ENCODE measurements at places on chromosomes 7 and 10. TPM values are rescaled to one million over a fixed set of nuclear protein-coding genes. Genes with fewer than 3 reads are reported as not detected.
A peak's percentile ranks its signal among the peaks of the same experiment; 100 is the strongest.

- DNase-seq: no peak
Observed at GRCh38 chr7:18975276-18975675, 142.2 kb downstream of the TWIST1 start.

- DNase-seq: peak; percentile 17
Observed at GRCh38 chr7:6705959-6706665, 635 bp downstream of the ZNF12 start.

GRCh38 chr7:11910253-11910652, 78.3 kb upstream of the THSD7A start:
- no peak for DNase-seq

DNA sequence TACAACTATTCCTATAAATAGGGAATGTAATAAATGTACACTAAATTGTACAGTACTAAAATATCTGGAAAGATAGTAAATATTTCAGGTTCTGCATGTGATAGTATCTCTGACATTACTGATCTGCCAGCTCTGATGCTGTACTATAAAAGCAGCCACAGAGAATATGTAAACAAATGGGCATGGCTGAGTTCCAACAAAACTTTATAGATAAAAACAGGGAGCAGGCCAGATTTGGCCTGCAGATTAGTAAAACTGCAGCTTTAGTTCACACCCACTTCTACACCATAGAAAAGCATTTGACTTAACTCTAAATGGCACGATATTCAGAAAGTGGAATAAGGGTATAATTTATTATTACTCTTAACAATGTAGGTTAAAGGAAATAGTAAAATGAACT, 18.8 kb upstream of the TLL2 start:
- DNase-seq: no peak

GRCh38 chr10:28381903-28382347, 79.1 kb upstream of the MPP7 start:
- peak; percentile 79 for DNase-seq

DNA sequence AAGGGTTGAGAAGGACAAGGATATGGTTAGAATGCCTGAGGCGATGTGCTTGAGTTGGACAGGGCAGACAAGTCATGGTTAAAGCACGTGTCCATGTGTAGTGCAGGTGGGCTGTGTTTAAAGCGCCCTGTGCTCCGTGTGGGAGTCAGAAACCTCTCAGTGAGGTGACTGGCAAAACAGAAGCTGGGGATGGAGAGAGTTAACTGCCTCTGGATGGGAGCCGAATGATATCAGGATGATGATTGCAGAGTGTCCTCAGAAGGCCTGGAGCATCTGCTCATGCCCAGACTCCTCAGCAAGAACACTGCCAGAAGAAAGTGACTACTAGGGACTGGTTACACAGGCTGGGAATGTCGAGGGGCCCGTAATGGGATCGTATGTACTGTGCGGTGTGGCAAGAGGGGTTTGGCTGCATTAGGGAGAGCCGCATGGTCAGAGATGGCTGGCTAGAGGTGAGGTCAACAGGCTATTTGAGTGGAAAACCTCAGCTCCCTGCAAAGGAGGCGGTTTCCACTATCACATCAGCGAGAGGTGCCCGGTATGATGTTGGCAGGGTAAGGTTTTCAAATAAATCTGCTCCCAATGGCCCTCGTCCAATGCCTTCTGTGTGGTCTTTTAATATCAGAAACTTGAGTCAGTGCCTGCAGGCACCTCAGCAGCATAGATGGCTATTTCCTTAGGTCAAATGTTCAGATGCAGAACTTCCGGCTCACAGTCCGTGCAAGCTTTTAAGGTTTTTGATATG, 26.1 kb upstream of the MRC1 start:
- DNase-seq: no peak

DNA sequence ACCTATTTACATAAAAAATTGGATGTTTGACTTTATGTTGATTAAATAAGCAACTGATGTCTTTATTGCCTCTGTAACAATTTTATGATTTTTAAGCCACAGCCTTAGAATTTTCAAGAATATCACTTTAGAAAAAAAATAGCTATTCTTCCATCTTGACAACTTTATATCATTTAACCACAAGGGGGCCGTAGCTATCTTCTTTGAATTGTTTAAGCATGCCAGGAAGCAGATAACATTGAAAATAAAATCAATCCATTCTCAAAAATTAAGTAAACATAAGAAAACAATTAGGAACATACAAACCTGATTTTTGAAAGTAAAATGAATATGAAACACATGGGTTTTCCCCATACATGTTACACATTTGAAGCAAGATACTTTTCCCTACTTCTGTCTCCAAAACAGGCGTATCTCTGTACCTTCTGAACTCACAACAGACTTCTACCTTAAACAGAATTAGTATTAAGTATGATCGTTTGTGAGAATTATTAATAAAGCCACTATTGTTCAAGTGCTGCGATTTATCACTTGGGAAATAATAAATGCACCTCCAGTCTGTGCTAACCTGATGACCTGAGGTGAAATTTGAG, 209.0 kb downstream of the CACNA2D1 start:
- no peak for DNase-seq

- no peak for DNase-seq
Observed at GRCh38 chr7:44681645-44682044, 67.0 kb upstream of the ZMIZ2 start.

Gene MOGAT3
- total RNA-seq: not detected

Gene PLEKHA8
- total RNA-seq: 10.0 TPM

Gene NEUROD6
- not detected for total RNA-seq

All from CD8-positive, alpha-beta memory T cell (primary cell).